GM23248 (cell line): ENCODE measurements at places on chromosomes 6 and 20. TPM values are rescaled to one million over a fixed set of nuclear protein-coding genes. Genes with fewer than 3 reads are reported as not detected.

- peaks cover 19% of the 10 kb centered on the region for H3K4me1 ChIP-seq
- H3K27me3 ChIP-seq: no peaks in the 10 kb centered on the region
- no peaks in the 10 kb centered on the region for H3K36me3 ChIP-seq
- peak; percentile 91 for DNase-seq
- H3K27ac ChIP-seq: peak overlapping the region; percentile 62
Observed at GRCh38 chr20:9214685-9215084, 145.8 kb downstream of the PLCB4 start.

- no peaks in the 10 kb centered on the region for H3K4me1 ChIP-seq
- H3K4me3 ChIP-seq: no peak overlapping the region
- peaks cover 51% of the 10 kb centered on the region; the same call in 1 of the 2 replicates for H3K27me3 ChIP-seq
- H3K27ac ChIP-seq: no peak overlapping the region
- DNase-seq: no peak
Observed at GRCh38 chr6:90382760-90383159, 86.1 kb upstream of the BACH2 start.

- H3K4me3 ChIP-seq: peak overlapping the region; percentile 30; the same call in 1 of the 2 replicates
- DNase-seq: peak; percentile 57
- peaks cover 7% of the 10 kb centered on the region; the same call in 1 of the 2 replicates for H3K27me3 ChIP-seq
- peaks cover 10% of the 10 kb centered on the region; the same call in 1 of the 2 replicates for H3K4me1 ChIP-seq
Observed at GRCh38 chr20:51492167-51493092, 50.1 kb downstream of the NFATC2 start.

- H3K27ac ChIP-seq: no peak overlapping the region
- peaks cover 7% of the 10 kb centered on the region for H3K36me3 ChIP-seq
- no peaks in the 10 kb centered on the region for H3K4me1 ChIP-seq
- H3K27me3 ChIP-seq: no peaks in the 10 kb centered on the region
- no peak for DNase-seq
Observed at GRCh38 chr6:42870145-42870936, 9.1 kb upstream of the RPL7L1 start.

Gene MOCS1
- 7.3 and 8.4 TPM in 2 replicates for polyA plus RNA-seq

- H3K27ac ChIP-seq: no peak overlapping the region
- peaks cover 35% of the 10 kb centered on the region for H3K4me1 ChIP-seq
- DNase-seq: no peak
- H3K36me3 ChIP-seq: peaks cover 12% of the 10 kb centered on the region; the same call in 1 of the 2 replicates
- H3K4me3 ChIP-seq: no peak overlapping the region
Observed at GRCh38 chr6:129638055-129638684, 71.8 kb downstream of the ARHGAP18 start.

Gene GSTA1
- 0.45 and 1.1 TPM in 2 replicates for polyA plus RNA-seq

DNA sequence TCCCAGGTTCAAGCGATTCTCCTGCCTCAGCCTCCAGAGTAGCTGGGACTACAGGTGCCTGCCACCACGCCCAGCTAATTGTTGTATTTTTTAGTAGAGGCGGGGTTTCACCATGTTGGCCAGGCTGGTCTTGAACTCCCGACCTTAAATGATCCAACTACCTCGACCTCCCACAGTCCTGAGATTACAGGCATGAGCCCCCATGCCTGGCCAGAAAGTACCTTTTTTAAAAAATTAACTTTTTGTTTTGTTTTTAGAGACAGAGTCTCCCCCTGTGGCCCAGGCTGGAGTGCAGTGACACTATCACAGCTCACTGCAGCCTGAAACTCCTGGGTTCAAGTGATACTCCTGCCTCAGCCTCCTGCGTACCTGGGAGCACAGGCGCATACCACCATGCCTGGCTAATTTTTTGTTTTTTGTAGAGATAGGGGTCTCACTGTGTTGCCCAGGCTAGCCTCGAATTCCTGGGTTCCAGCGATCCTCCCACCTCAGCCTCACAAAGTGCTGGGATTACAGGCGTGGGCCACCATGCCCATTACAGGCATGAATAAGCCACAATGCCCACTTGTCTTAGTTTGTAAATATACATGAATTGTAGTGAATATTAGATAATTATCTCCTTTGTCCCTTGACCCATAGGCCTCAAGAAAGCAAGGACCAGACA is 17.4 kb upstream of the EEF1A1 start:
- H3K27ac ChIP-seq: no peak overlapping the region
- no peak overlapping the region for H3K4me3 ChIP-seq
- no peaks in the 10 kb centered on the region for H3K4me1 ChIP-seq
- no peaks in the 10 kb centered on the region for H3K36me3 ChIP-seq
- no peak for DNase-seq

DNA sequence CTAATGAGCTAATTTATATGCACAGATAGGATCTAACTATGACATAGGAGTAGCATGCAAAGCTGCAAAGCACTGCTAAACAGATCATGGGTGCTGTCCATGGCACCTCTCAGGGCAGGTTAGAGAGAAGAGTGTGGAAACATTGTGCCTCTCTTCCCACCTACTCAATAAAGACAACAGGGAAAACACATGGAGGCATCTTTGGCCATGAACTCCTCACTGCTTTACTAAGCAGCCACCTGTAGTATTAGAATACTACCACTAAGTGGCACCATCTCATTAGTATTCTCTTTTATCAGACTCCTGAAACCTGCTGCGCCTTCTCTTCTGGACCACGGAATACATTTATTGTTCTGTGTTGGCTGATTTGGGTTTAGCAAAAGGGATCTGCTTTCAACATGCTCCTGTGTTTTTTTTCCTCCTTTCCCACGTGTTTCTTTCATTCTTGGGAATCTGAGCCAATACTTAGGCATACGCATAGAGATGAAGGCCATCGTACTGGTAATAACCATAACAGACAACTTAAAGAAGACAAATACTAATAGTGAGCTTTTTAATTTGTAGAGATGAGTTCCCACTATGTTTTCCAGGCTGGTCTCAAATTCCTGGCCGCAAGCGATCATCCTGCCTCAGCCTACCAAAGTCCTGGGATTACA is 9.4 kb upstream of the HDDC2 start:
- H3K36me3 ChIP-seq: no peaks in the 10 kb centered on the region
- H3K27ac ChIP-seq: no peak overlapping the region
- H3K4me3 ChIP-seq: no peak overlapping the region
- H3K4me1 ChIP-seq: no peaks in the 10 kb centered on the region
- H3K27me3 ChIP-seq: peaks cover 2% of the 10 kb centered on the region; the same call in 1 of the 2 replicates
- peak; percentile 78 for DNase-seq

Gene NINL
- 1.9 and 2.6 TPM in 2 replicates for polyA plus RNA-seq

Gene GPR6
- polyA plus RNA-seq: not detected in 2 replicates

Gene TFAP2D
- polyA plus RNA-seq: not detected in 2 replicates

GRCh38 chr20:42740226-42740870 is 449.4 kb downstream of the PTPRT start:
- no peaks in the 10 kb centered on the region for H3K27me3 ChIP-seq
- DNase-seq: no peak
- H3K27ac ChIP-seq: no peak overlapping the region
- no peaks in the 10 kb centered on the region for H3K4me1 ChIP-seq
- H3K36me3 ChIP-seq: no peaks in the 10 kb centered on the region
- H3K4me3 ChIP-seq: no peak overlapping the region

Gene HSPA1L
- 0.85 and 0.91 TPM in 2 replicates for polyA plus RNA-seq

- H3K4me3 ChIP-seq: no peak overlapping the region
- no peaks in the 10 kb centered on the region for H3K27me3 ChIP-seq
- DNase-seq: no peak
- no peaks in the 10 kb centered on the region for H3K36me3 ChIP-seq
Observed at GRCh38 chr20:53752583-53752970, 158.9 kb upstream of the ZNF217 start.

DNA sequence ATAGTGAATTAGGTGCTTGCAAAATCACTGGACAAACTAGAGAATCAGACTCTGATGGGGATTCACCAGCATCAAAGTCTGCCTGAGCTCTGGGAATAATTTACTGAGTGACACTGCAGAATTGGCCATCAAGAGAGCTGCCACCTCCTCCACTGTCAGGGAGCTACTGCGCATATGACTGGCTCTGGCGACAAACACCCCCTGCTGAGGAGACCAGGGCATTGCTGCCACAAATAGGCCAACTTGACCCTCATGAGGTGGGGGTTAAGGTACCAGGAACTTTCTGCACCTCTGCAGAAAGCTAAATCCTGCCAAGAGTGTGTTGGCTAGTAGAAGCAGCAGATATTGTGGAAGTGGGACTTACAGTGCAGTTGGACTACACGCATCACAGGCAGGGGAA is 88.0 kb downstream of the CDS2 start:
- H3K27me3 ChIP-seq: no peaks in the 10 kb centered on the region
- no peak overlapping the region for H3K4me3 ChIP-seq
- H3K4me1 ChIP-seq: peaks cover 13% of the 10 kb centered on the region
- DNase-seq: no peak

DNA sequence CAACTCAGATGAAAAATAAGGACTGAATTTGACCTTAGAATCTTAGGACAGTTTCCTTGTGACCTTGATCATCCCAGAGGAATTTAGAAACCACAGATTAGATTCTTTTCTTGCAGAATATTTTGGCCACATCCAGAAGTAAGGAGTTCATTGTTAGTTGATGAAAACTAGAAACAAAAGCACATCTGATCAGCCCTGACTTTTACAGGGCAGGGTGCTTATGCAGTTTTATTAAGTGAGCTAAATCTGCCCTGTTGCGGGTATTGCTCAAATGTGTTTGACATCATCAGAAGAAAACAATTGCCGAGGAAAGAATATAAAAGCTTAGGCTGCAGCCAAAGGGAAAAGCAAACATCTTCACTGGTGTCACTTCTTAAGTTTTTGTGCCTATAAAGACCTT is 100.8 kb downstream of the MTFR2 start:
- H3K27ac ChIP-seq: no peak overlapping the region
- DNase-seq: peak; percentile 2
- H3K36me3 ChIP-seq: no peaks in the 10 kb centered on the region
- no peak overlapping the region for H3K4me3 ChIP-seq
- peaks cover 9% of the 10 kb centered on the region for H3K4me1 ChIP-seq

- 0 out of 2 replicates have a peak, but pooled peaks cover 7% of the 10 kb centered on the region for H3K27me3 ChIP-seq
- peak within 1 kb of the TSS; percentile 72 for H3K4me3 ChIP-seq
- H3K4me1 ChIP-seq: peaks cover 21% of the 10 kb centered on the region
- H3K27ac ChIP-seq: no peak within 1 kb of the TSS
Observed at GRCh38 chr6:159169193-159169555, at the start of gene FNDC1. Gene FNDC1 (plus strand): TSS chr6:159169400. CDS start chr6:159169597, 197 bp downstream.

- no peak overlapping the region for H3K4me3 ChIP-seq
- DNase-seq: no peak
- no peaks in the 10 kb centered on the region for H3K27me3 ChIP-seq
Observed at GRCh38 chr6:169115632-169116031, 138.0 kb downstream of the THBS2 start.

GRCh38 chr20:53028337-53029007 is 56.3 kb downstream of the TSHZ2 start:
- peak; percentile 79 for DNase-seq
- peak overlapping the region; percentile 61 for H3K27ac ChIP-seq
- H3K4me3 ChIP-seq: no peak overlapping the region
- H3K27me3 ChIP-seq: no peaks in the 10 kb centered on the region

DNA sequence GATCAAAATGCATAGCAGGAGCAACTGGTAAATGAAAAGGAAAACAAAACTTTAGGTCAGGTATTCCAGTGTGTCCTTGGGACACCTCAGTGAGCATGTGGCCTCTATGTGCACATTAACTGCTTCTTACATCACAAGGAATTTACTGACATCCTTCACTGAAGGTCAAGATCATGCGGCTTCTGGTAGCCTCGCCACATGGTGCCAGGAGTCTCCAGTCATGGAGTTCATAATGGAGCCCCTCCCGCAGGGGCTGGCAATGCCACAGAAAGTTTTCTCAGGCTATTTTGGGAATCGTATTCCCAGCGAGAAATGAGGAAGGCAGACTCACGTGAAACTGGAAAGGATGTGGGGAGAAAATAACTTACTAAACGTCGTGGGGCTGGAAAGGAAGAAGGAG is 19.7 kb upstream of the SLC22A3 start:
- H3K4me3 ChIP-seq: no peak overlapping the region
- no peaks in the 10 kb centered on the region for H3K36me3 ChIP-seq
- H3K27ac ChIP-seq: no peak overlapping the region
- no peaks in the 10 kb centered on the region for H3K4me1 ChIP-seq

- no peak overlapping the region for H3K27ac ChIP-seq
- H3K36me3 ChIP-seq: no peaks in the 10 kb centered on the region
- no peaks in the 10 kb centered on the region; the same call in 1 of the 2 replicates for H3K27me3 ChIP-seq
- no peak overlapping the region for H3K4me3 ChIP-seq
- no peaks in the 10 kb centered on the region for H3K4me1 ChIP-seq
- DNase-seq: peak; percentile 36
Observed at GRCh38 chr6:34021554-34022190, 124.2 kb downstream of the GRM4 start.

Gene CLDN20
- not detected in 2 replicates for polyA plus RNA-seq

- no peak overlapping the region for H3K4me3 ChIP-seq
- no peak overlapping the region for H3K27ac ChIP-seq
- no peak for DNase-seq
- H3K27me3 ChIP-seq: no peaks in the 10 kb centered on the region
- H3K4me1 ChIP-seq: no peaks in the 10 kb centered on the region
Observed at GRCh38 chr6:50097966-50098640, 48.4 kb upstream of the DEFB112 start.

GRCh38 chr6:29759457-29759856 is 36.2 kb downstream of the HLA-F start:
- no peaks in the 10 kb centered on the region for H3K27me3 ChIP-seq
- H3K36me3 ChIP-seq: no peaks in the 10 kb centered on the region
- H3K27ac ChIP-seq: no peak overlapping the region
- peaks cover 25% of the 10 kb centered on the region for H3K4me1 ChIP-seq
- H3K4me3 ChIP-seq: no peak overlapping the region

Gene VARS1
- 39.1 and 39.8 TPM in 2 replicates for polyA plus RNA-seq
